ENCODE measurements at places on chromosomes 12 and 14.
A peak's percentile ranks its signal among the peaks of the same experiment; 100 is the strongest.

GRCh38 chr14:105419195-105420091 is at the start of gene MTA1:
TSS of gene MTA1 (plus strand) at chr14:105419827. CDS start at chr14:105420036, 209 bp downstream.
- peak; percentile 48 for DNase-seq
- peak within 1 kb of the TSS; percentile 91 for H3K4me3 ChIP-seq
- H3K4me1 ChIP-seq, result peaks cover 31% of the 10 kb centered on the region
- no peaks in the 10 kb centered on the region for H3K27me3 ChIP-seq
- H3K36me3 ChIP-seq, result no peaks in the 10 kb centered on the region

GRCh38 chr14:25887251-25887878 is 710.5 kb downstream of the NOVA1 start:
- no peaks in the 10 kb centered on the region for H3K36me3 ChIP-seq
- no peaks in the 10 kb centered on the region for H3K27me3 ChIP-seq
- H3K4me1 ChIP-seq, result no peaks in the 10 kb centered on the region
- no peak overlapping the region for H3K27ac ChIP-seq

GRCh38 chr12:148676-149416 is 65.1 kb downstream of the SLC6A12 start:
- H3K27ac ChIP-seq, result peak overlapping the region; percentile 45
- H3K4me3 ChIP-seq, result no peak overlapping the region
- no peaks in the 10 kb centered on the region for H3K4me1 ChIP-seq
- no peak for DNase-seq
- peaks cover 10% of the 10 kb centered on the region for H3K27me3 ChIP-seq

DNA sequence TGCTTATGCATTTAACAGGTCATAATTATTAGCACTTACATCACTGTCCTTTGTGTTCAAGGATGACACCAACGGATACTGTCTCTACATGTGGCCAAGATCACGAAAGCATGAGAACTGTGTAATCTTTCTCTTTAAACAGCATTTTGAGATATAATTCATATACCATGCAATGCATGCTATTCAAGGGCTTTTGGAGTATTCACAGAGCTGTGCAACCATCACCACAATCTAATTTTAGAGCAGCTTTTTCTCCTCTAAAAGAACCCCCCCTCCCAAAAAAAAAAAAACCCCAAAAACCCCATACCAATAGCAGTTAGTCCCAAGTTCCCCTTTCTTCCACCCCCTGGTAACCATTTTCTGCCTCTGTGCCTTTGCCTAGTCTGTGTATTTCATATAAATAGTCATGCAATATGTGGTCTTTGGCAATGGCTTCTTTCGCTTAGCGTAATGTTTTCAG is 60.6 kb downstream of the SPRING1 start:
- H3K27ac ChIP-seq, result no peak overlapping the region
- H3K4me1 ChIP-seq, result peaks cover 55% of the 10 kb centered on the region
- H3K4me3 ChIP-seq, result peak overlapping the region; percentile 86
- no peaks in the 10 kb centered on the region for H3K27me3 ChIP-seq

DNA sequence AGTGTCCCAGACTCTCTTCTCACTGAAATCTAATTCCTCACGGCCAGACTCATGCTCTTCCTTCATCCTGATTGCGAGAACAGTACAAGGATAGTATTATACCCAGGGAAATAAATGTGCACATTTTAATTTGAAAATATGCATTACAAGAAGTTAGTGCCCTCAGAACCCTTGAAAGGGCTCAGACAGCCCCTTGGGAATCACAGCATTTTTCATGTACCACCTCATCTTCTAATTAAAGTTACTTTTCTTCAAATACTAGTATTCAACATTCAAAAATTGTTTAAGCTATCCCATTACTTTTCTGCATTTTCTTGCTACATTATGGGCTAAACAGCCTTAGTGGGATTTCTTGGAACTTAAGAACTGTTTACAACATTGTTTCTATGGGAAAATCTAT is 1.7 kb upstream of the APPL2 start:
- DNase-seq, result no peak
- H3K4me1 ChIP-seq, result peaks cover 34% of the 10 kb centered on the region
- H3K36me3 ChIP-seq, result no peaks in the 10 kb centered on the region
- H3K27ac ChIP-seq, result no peak overlapping the region

DNA sequence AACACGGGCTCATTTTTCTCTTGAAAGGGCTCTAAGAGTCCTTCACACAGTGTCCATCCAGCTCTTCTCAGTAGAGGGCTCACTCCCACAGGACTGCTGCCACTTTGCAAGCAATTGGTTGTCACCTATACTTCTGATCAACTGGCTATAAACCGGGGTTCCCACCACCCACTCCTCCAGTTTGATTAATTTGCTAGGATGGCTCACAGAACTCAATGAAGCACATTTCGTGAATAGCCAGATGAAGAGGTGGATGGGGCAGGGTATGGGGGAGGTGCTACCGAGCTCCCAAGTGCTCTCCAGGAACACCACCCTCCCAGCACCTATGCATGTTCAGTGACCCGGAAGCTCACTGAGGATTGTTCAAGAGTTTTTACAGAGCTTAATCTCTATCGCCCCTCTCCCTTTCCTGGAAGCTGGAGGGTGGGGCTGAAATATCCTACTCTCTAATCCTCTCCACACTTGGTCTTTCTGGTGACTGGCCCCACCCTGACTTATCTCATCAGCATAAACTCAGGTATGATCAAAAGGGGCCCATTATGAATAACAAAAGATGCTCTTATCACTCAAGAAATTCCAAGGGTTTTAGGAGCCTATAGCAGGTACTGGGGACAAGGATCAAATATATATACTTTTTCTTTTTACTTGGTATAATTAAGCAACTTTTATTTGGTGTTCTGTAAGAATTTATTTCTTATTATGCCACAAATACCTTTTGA is 13.9 kb upstream of the EGLN3 start:
- no peak overlapping the region for H3K4me3 ChIP-seq
- H3K36me3 ChIP-seq, result no peaks in the 10 kb centered on the region
- H3K4me1 ChIP-seq, result no peaks in the 10 kb centered on the region
- no peak overlapping the region for H3K27ac ChIP-seq
- peaks cover 13% of the 10 kb centered on the region for H3K27me3 ChIP-seq

GRCh38 chr14:64732066-64732465 is 27.8 kb downstream of the PLEKHG3 start:
- no peaks in the 10 kb centered on the region for H3K4me1 ChIP-seq
- DNase-seq, result no peak
- no peak overlapping the region for H3K4me3 ChIP-seq

DNA sequence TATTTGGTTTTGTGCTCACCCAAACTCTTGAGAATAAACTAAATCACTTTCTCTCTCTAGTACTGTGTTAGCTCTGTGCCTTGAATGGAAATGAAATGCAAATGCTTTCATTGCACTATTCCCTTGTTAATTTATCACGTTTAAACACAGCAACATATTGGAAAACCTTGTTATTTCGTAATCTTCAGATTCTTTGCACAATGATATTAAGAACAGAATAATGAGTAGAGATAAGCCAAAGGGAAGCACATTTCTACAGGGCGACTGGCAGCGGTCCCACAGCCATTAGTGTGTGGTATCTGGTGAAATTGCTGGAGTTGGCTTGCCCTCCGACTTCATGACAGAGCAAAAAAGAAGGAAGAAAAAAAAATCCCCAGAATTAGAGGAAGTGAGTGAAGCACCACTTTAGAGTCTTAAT is 166.1 kb upstream of the E2F7 start:
- DNase-seq, result no peak
- no peaks in the 10 kb centered on the region for H3K4me1 ChIP-seq
- no peak overlapping the region for H3K4me3 ChIP-seq
- no peak overlapping the region for H3K27ac ChIP-seq
- H3K27me3 ChIP-seq, result no peaks in the 10 kb centered on the region
- H3K36me3 ChIP-seq, result no peaks in the 10 kb centered on the region

DNA sequence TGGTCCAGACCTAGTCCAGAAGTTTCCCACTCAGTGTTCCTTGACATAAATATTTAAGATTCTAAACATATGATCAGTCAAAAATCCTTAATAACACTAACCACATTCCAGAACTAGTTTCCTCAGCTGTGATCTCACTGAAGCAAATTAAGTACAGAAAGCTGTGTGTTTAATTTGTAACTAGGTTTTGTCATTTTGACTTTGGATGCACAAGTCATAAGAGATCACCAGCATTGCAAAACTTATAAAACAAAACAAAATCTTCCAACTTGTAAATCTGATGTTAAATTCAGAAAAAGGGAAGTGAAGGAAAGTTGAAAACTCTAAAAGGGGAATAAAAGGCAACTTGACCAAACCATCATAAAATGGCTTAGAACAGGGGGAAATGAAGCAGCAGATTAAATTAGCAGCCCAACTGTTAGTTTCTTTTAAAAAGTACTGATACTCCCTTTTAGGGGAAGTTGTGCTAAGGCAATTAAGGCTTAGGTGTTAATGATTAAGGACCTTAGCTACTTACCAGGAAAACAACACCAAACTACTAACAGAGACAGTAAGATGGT is 56.6 kb downstream of the SH2B3 start:
- peaks cover 15% of the 10 kb centered on the region for H3K4me1 ChIP-seq
- H3K27ac ChIP-seq, result peak overlapping the region; percentile 19
- no peak overlapping the region for H3K4me3 ChIP-seq

- H3K4me1 ChIP-seq, result no peaks in the 10 kb centered on the region
- no peaks in the 10 kb centered on the region for H3K36me3 ChIP-seq
- no peak overlapping the region for H3K4me3 ChIP-seq
- no peak for DNase-seq
Measured at GRCh38 chr14:94868772-94869072, 98.8 kb upstream of the GSC start.

DNA sequence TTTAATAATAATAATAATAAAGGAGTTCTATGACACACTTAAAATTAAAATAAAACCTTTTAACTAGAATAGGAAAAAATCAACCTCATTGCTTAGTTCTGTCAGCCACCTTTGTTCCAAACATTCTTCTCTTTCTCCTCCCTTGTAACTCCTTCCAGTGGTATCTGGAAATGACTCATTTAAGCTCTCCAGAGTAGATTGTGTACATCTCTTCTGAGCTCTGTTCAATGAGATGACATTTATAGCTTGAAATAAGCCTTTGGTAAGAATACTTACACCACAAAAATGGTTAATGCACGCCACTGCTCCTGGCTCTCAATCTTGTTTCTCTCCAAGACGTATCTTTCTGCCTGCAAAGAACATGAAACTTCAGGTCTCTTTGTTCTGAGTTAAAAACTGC is 70.3 kb downstream of the STAB2 start:
- H3K36me3 ChIP-seq, result no peaks in the 10 kb centered on the region
- peaks cover 33% of the 10 kb centered on the region for H3K27me3 ChIP-seq
- H3K27ac ChIP-seq, result no peak overlapping the region
- no peaks in the 10 kb centered on the region for H3K4me1 ChIP-seq
- no peak for DNase-seq

GRCh38 chr12:121089031-121089812 is 43.5 kb upstream of the P2RX7 start:
- no peak overlapping the region for H3K27ac ChIP-seq
- no peaks in the 10 kb centered on the region for H3K27me3 ChIP-seq
- H3K4me1 ChIP-seq, result peaks cover 9% of the 10 kb centered on the region
- no peaks in the 10 kb centered on the region for H3K36me3 ChIP-seq

- H3K4me1 ChIP-seq, result no peaks in the 10 kb centered on the region
- no peak overlapping the region for H3K27ac ChIP-seq
- no peaks in the 10 kb centered on the region for H3K36me3 ChIP-seq
Measured at GRCh38 chr14:37145395-37145794, 27.0 kb downstream of the SLC25A21 start.

DNA sequence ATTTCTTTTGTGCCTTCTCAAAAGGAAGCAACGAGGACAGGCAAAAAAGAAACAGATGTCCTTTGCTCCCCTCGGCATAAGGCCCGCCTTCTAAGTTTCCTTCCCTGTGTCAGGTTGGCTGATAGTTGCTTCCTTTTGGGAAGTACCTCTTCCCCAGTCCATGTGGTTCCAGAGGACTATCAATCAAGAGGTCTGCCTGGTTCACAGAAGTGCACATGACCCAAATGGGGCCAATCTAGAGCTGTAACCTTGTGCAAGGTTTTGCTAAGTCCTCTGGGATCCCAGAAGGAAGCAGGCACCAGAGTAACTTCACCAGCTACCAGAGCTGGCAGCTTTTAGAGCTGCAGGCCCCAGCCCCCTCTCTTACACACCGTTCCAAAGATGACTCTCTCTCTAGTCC is 42.6 kb downstream of the TMEM63C start:
- peaks cover 7% of the 10 kb centered on the region for H3K27me3 ChIP-seq
- H3K36me3 ChIP-seq, result no peaks in the 10 kb centered on the region
- no peak overlapping the region for H3K27ac ChIP-seq
- peaks cover 8% of the 10 kb centered on the region for H3K4me1 ChIP-seq
- no peak for DNase-seq
